ENCODE measurements at places on chromosomes 3 and 15.

GRCh38 chr3:195184716-195185421 lies 86.1 kb downstream of the XXYLT1 start:
- DNase-seq: no peak

DNA sequence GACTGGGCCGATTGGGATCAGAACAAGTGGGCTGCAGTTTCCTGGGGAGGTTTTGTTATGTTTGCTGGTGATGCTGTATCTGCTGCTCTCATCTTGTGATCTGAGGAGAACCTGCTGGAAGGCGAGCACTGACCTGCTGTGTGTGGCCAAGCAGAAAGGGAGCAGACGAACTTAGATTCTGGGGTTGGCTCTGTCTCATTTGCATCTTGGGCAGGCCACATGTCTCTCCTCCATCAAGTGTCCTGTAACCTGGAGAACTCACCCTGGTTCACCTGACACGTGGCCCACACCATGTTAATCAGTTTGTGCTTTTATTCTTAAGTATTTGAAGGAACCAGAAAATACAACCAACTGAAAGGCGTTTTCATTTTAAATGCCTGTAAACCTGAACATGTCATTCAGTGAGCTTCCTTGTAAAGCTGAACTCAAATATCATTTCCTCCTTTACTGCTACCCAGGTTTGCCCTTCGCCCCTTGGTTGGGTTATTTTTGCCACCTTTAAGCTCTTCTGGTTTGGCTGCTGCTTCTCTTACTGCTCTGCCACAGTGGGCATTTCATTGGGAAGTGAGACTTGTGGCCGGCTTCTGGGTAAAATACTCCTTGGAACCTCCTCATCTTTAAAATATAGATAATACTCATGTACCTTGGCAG lies 33.5 kb upstream of the TRAK1 start:
- DNase-seq: no peak

DNA sequence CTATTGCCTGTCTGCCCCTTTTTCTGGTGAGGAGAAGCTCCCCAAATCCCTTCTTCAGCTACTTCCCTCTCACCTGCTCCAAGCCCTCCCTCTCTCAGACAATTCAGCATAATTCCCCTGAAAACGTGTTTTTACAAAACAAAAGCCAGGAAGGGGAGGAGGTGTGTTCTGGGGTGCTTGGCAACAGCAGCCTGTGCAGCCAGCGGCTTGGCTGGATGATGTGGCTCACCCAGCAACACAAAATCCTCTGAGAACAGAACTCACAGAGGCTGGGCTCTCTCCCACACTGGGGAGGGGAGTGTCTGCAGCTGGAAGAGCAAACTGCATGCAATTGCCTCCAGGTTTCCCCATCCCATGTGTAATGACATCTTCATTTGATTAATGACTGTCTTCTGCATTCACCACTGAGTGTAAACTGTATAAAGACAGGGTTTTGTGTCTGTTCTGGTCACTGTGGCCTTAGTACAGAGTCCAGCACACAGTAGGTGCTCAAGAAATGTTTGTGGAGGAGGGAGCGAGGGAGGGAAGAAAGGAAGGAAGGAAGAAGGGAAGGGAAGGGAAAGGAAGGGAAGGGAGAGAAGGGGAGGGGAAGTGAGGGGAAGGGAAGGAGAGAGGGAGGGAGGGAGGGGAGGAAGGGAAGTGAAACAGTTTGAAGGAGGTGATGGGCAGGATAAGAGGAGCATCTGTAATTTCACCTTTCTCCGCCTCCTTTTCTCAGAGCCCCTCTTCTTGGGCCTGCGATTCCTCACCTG lies 70.1 kb upstream of the GLCE start:
- no peak for DNase-seq

DNA sequence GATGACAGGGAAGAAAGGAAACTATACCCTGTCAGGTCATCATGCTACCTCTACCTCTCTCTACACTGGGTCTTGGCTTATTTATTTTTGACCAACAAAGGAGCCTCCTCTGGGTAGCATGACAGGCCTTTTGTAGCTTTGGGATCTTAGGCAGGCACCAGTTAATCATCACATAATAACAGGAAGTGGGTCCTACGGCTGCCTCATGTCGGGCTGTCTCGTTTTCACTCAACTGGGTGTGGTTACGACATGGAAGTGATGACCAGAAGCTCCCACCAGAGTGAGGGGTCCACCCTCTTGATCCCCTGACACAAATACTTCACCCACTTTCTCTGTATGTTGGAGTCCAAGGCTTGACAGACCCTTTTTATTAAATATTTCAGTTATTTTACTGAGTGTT lies 105.3 kb downstream of the CD47 start:
- no peak for DNase-seq

GRCh38 chr15:62745621-62746225 lies 296.8 kb upstream of the TPM1 start:
- no peak for DNase-seq

DNA sequence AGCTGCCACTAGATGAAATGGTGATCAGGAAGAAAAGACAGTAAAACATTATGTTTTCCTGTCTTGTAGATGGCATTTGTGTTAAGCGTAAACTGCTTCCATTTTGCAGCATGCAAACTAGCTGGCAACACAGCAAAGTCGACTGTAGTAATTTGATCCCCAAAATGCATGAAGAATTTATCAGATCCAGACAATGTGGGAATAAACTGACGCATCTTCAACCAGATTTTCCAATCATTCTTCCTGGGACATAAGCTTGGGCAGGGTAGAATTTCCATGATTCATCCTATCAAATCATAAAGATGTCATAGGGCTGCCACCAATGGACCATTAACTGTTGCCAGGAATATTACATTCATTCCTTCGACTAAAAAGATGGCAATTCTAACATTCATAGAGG lies 260.3 kb downstream of the ERC2 start:
- no peak for DNase-seq

DNA sequence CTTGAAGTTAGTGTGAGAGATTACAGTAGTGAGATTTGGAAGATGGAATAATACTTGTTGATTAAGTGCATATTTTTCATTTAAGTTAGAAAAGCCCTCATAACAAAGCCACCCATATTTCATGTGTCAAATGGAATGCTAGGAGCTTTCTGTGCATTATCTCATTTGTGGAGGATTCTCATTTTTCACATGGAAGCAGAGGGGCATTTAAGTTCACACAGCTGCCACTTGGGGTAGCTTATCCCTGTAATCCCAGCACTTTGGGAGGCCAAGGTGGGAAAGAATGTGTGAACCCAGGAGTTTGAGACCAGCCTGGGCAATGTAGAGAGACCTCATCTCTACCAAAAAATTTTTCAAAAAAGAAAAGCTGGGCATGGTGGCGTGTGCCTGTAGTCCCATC lies 55.2 kb downstream of the RAB7A start:
- no peak for DNase-seq

DNA sequence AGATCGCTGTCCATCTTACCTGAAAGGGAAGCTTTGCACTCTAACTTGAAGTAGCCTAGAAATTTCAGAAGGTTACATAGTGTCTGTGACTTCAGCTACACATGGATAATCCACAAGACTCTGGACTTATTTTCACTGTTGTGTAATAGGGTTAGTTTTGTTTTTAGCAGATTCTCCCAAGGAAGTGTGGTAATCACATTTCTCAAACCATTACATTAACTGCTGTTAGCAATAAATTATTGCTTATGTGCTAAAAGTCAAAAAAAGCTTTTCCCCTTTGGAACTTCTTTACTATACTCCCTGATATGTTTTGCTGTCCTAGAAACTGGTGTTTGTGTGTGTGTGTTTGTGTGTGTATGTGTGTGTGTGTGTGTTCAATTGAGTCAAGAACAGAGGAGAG lies 351.8 kb upstream of the TPRG1 start:
- DNase-seq: no peak

DNA sequence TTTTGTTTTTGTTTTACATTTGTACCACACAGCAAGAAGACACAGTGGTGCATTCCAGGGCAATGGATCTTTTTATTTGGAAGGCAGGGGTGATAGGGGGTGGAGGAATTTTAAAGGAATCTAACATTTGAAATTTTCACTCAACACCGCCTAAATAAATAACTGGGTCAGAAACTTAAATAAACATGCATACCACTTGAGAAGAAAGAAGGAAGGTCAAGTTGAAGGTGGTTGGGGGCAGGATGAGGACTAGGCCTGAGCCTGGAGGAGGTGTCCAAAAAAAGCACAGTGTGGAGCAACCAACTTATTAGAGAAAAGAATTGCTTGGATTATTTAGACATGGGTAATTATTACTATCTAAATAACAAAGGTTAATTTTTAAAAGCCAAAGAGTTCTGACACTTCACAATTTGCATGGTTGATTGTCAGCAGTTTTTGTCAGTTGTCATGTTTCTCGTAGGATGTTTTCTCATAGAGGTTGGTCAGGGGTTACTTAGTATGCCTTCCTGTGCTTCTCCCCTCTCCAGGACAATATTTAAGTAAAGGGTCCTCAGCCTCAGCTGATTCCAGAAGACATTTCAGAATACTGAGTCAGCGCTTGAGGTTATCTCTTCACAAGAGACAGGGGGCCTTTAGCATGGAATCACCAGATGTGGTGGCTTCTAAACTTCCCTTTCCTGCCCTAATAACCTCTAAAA lies 173.7 kb upstream of the SLC2A2 start:
- no peak for DNase-seq
